HT1080 (cell line): ENCODE measurements at places on chromosomes 3 and 15. TPM values are rescaled to one million over a fixed set of nuclear protein-coding genes. Genes with fewer than 3 reads are reported as not detected.

DNA sequence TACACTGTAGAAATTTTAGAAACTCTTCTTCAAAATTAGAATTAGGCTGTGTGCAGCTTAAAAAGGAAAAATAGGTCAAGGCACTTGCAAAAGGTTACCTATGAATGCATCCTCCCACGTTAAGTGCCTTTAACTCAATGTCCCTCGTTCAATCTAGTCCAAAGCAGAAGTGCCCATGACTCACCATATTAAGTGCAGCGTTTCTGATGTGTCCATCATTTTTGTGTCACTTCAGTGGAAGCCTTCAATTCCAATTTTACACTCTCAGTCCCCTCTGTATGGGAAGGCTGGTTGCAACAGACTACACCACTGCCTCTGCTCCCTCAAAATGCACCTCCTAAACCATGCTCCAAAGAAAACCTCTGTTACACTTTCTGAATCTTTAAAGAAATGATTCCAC lies 53.4 kb downstream of the FOXB1 start:
- DNase-seq = no peak

DNA sequence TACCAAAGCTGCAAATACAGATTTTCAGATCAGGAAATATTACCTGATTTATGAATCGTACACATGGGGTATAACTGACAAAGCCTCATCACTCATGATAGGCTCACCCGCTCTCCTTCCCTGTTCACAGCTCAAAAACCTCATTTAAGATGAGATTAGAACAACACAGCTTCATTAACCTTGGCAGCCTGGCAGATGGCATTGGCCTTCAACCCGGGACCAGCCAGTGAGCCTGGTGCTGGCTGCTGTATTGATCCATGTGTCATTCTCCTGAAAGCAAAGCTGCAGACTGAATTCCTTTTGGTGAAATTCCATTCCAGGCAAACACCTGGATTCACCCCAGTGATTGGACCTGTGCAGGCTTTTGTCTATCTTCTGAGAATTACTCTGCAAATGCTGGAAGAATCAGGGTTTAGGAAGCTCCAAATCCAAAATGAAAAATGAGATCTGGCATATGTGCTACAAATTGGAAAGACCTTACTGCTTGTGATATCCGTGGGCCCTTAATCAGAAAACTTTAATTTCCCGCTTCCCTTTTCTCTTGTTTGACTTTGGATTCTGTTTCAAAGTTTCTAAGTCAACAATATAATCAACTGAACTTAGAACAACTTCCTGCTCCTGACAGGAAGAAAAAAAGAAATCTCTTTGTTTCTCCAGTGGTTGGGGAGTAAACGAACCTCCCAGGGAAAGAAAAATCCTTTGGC lies 189.1 kb upstream of the KBTBD8 start:
- no peak for DNase-seq

Gene RETNLB
- total RNA-seq = not detected in 2 replicates

- peak; percentile 77 for DNase-seq
These were observed 1007.2 kb upstream of the ALCAM start for GRCh38 chr3:104359546-104359945.

DNA sequence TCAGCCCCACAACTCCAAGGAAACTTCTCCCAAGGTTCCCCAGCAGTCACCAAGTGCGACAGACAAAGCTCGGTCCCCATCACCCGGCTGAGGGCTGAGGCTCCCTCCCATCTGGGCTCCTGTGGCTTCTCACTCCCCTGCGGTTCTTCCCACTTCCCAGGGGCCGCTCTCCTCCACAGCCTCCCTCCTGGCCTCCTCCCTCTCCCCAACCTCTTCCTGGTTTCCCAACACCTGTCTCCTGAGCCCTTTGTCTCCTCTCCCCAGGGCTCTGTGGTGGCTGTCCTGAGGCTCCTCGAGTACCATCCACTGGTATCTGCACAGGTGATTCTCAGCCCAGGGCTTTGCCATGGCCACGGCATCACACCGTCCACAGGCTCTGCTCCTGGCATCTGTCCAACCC lies 113.2 kb upstream of the NSMCE3 start:
- DNase-seq = no peak

DNA sequence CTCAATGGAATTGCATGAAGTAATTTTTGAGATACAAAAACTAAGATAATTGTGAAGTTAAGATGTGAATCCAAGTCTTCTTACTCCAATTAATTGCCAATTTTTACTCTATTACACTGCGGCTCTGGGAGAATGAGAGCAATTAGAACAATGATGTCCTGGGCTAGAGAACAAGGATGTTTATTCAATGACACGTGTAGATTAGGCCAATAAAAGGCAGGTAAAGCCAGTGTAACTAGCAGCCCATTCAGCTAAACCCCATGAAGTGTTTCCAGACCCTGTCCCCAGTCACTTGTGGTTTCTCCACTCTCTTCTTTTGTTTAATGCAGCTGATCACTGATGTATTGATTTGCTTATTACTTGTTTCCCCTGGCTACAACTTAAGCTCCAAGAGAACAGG lies 381.1 kb upstream of the ARHGEF26 start:
- DNase-seq = no peak

Gene AHSG
- 0.32 TPM in 1 of 2 replicates, not detected in the other for total RNA-seq

Gene SEMA3G
- total RNA-seq = 0.43 and 0.53 TPM in 2 replicates

DNA sequence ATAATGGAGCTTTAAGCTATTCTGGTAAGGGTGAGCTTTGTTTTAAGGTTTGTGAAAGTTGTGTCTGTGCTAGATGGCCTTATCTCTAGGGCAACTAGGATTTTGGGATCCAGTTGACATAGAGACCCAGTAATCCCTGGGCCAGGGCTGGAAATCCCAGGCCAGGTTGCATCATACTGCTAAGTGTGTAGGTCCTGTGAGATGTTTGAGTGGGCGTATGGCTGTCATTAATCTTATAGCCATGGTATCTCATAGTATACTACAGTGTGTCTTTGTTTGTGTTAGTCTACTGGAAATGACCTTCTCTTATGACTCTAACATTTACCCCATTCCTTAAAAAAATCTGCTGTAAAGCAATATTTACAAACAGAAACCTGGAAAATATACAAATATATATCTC lies 151.4 kb downstream of the CACNA2D3 start:
- no peak for DNase-seq
